Activated CD4-positive, CD25-positive, alpha-beta regulatory T cell (primary cell): ENCODE measurements at places on chromosomes 11 and 22.
A peak's percentile ranks its signal among the peaks of the same experiment; 100 is the strongest.

GRCh38 chr11:16815047-16815767 is 76.8 kb downstream of the C11orf58 start:
- DNase-seq, result no peak

DNA sequence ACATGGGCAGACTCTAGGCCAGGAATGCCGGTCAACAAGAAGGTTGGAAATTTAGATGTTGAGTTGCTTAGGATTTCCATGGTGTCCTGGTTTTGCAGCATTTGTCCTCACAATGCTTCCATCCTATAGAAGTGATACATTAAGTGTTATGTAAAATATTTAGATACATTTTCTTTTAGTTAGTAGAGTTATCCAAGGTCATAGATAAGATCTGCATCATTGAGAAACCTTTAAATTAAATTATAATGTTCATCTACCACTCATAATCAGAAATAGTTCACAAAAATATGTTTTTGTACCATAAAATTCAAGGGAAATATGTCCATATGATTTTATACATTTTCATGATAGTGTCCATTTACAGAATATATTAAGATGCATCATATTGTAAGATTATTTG is at the start of gene OR51F1:
TSS of gene OR51F1 (minus strand) at position 101 of the 400 bp plus-strand sequence. CDS start at position 101, 0 bp downstream.
- no peak for DNase-seq

DNA sequence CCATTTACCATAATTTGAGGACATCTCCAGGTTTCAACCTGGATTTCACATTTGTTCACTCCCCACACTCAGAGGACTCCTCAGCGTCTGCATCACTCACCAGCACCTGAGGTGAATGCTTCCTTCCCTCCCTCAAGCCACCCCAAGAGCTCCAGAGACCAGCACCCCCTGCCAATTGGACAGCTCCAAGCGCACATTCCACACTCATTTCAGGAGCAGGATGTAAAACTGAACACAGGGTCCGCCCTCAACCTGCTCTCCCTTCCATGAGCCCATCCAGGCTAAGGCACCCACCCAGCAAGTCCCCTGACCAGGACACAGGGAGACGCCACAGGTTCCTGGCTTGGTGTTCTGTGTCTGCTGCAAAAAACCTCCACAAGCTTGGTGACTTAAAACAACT is 3.9 kb downstream of the SCGB1D1 start:
- DNase-seq, result no peak

DNA sequence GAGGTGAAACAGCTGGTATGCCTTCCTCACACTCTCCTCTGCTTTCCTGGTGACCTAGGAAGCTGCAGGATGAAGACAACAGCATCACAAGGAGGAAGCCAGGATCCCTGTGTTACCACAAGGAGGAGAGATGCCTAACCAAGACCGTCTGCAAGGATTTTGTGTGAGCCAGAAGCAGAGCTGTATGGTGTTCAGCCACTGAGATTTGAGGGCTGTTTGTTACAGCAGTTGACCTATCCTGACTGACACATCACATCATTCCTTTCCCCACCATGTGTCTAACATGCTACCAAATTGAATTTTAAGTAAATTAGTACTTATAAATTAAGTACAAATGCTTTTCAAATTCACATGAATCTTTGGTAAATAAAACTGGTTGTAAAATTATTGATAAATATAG is 8.9 kb upstream of the CHKA start:
- DNase-seq, result no peak

DNA sequence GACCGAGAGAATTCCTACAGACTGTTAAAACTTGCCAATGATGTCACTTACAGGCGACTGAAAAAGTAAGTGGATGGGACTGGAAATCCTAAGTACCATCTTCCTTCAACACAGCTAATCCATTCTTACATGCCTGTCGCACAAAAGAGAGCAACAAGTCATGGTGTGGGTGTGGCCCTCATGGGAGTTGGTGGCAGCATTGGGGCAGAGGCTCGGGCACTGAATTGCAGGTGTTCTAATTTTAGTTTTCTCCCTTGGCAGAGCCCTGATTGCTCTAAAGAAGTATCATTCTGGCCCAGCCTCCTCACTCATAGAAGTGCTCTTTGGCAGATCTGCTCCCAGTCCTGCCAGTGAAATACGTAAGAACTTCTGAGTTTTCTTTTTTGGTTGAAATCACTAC is 4.6 kb downstream of the IGHMBP2 start:
- no peak for DNase-seq

GRCh38 chr22:44181912-44182587 is 1.3 kb downstream of the PARVG start:
- DNase-seq, result no peak

- no peak for DNase-seq
Observed at GRCh38 chr11:28346209-28346608, 238.0 kb downstream of the METTL15 start.

DNA sequence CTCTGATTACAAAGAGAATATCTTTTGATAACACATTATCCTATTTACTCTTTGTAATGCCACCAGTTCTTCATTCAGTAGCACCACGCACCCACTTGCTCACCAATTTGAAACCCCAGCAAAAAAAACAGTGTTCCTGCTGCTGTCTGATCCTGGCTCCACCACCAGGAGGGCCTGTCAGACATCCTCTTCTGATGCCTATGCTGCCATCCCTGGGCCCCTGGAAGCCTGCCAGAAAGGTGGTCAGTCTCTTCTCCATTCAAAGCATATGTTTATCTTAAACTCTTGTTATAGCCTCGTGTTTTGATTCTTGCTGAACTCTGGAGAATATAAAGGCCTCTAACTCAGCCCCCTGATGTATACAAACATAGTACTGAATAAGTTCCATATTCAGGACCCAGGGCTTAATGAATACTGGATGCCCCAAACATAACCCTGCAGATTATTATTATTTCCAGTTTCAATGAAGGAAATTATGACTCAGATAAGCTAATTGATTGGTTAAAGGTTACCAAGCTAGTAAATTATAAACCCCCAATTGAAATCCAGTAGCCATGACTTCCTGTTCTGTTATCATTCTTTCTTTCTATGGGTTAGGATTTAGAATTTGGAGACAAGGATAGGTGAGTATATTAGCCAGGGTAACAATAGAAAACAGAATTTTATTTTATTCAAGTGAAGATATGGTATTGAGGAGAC is 116.7 kb downstream of the NTM start:
- no peak for DNase-seq

DNA sequence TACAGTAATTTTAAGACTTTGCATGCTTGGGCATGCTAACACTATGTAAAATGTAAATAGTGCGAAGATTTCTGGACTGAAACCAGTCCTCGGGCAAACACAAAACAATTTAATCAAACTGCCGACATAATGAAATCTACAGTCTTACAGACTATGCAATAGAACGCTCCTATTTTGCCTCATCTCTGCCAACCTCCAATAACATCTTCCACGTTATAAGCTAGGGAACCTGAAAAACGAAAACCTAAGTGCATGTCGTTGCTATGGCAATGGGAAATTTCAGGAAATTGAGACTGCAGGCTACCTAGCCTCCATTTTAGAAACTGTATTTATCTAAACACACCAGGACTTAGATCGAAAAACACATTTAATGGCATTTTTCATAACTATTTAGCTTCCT is 1.1 kb downstream of the CSTF3 start:
- DNase-seq, result no peak

- DNase-seq, result no peak
Observed at GRCh38 chr11:358129-358800, 11.0 kb upstream of the B4GALNT4 start.

GRCh38 chr22:48700566-48701295 is 1126.9 kb downstream of the BRD1 start:
- no peak for DNase-seq

DNA sequence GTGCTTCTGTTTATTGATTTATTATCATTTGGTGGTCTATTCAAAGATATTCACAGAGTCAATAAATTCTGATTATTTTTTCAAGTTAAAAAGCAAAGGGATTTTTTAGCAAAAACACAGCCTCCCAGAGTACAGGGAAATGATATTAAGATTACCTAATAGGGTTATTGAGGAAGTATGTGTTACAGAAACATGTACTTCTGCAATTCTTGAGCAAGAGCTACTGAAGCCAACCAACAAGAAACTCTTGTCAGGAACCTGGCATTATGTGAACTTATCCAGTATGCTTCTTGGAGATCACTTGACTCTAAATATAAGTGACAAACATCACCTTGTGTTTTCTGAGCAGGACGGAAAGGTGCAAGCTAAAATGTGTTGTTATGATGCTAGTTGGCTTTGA is 42.0 kb upstream of the CARD18 start:
- no peak for DNase-seq

GRCh38 chr11:111992206-111992855 is 32.9 kb upstream of the DLAT start:
- DNase-seq, result no peak

- peak; percentile 24 for DNase-seq
Observed at GRCh38 chr11:124762105-124762623, at the start of gene ESAM. TSS of gene ESAM (minus strand) at chr11:124762290. CDS start at chr11:124762154, 136 bp downstream.

DNA sequence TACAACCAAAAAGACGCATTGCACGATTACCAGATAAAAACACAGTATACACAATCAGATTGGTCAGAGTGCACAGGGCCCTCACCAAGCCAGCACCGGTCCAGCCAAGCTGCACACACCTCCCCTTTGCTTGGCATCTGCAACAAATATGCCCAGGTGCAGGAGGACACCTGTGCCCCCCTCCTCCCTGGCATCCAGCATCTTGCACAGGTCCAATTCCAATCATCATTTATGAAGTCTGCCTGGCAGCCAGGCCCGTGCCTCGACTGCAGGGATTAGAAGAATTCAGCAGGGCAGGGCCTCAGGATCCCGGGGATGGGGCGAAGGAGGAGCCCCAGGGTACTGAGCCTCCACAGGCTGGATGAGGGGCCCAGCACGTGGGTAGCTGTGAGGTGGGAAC is 302.1 kb downstream of the CTTN start:
- no peak for DNase-seq

GRCh38 chr22:32411402-32411801 is 645 bp downstream of the RTCB start:
- DNase-seq, result no peak

DNA sequence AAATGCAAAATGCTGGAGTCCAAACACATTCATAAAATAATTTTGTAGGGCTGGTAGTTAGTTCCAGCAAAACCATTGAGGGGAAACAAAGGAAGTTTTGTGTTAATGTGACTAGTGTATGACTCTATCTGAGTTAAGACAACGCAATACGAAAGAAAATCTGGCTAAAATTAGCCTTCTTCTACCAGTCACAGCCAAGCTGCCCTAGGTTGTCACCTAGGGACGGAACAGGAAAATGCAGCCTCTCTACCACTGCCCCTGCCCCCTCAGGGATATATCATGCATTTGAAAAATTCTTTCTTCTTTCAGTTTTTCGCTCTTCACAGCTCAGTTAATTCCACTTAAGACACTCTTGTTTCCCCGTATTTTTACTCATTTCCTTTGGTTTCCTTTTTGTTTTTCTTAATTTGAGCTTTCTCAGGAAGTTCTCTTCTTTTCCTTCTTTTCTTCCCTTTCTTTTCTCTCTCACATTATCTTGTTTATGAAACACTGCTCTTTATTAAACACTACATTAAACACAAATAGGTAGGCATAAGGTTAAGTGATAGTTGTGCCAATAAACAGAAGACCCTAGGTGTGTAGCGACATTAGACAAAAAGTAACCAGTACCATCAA is 30.6 kb downstream of the KIRREL3 start:
- no peak for DNase-seq
